ENCODE measurements at places on chromosomes 7 and 10. TPM values are rescaled to one million over a fixed set of nuclear protein-coding genes. Genes with fewer than 3 reads are reported as not detected.

DNA sequence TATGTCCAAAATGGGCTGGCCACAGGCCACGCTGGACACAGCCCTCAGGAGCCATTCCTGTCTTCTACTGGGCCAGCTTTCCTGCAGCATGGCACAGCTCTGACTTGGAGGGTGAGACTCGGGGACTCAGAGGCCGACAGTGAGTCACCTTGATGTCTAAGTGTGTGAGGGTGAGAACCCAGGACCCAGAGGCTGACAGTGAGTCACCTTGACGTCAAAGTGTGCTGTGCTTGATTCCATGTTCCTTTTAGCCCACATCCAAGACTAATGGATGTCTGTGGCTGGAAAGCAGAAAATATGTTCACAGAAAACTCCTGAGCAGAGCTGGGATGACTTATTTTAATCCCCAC lies 6.0 kb upstream of the FAM170B start:
- DNase-seq: no peak

GRCh38 chr7:88396295-88396947 lies 89.7 kb upstream of the STEAP4 start:
- no peak for DNase-seq

GRCh38 chr10:123755061-123755460 lies 88.9 kb downstream of the GPR26 start:
- DNase-seq: no peak

- no peak for DNase-seq
Observed at GRCh38 chr7:144761493-144761892, 74.4 kb downstream of the TPK1 start.

GRCh38 chr10:104038958-104039752 lies 46.5 kb downstream of the COL17A1 start:
- no peak for DNase-seq

DNA sequence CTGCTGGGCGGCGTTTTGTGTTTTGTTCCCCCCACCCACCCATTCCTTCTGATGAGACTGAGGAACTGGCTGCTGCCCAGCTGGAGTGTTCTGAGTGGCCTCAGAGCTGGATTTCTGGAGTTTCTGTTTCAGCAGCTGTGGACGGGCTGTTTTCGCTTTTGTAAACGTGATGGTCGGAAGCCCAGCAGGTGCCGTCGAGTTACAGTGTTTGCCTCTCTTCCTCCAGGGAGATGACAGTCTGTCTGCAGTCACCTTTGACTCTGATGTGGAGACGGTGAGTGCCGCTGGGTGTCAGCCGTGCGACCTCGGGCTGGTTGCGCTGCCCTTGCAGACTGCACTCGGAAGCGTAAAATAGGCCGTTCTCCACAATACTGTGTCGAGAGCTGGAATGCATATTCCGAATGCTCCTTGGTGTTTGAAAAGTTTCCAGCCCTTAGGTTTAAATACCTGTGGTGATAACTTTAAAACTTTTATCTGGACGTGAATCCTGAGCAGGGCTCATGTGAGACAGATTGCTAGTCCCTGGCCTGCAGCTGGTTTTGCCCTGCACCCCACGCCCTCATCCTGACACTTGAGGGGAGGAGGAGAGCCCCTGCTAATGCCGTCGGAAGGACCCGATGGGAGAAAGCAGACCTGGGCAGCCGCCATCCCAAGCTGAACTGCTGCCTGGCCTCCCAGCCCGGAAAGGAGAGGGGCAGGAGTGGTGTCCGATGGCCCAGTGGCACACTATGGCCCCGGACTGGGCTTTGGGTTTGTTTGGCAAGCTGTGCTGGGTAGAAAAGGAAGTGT lies 8.3 kb downstream of the IQCE start:
- DNase-seq: no peak

GRCh38 chr10:97673736-97674525 lies 13.1 kb downstream of the AVPI1 start:
- no peak for DNase-seq

- no peak for DNase-seq
Observed at GRCh38 chr10:97384156-97384555, 17.0 kb downstream of the RRP12 start.

DNA sequence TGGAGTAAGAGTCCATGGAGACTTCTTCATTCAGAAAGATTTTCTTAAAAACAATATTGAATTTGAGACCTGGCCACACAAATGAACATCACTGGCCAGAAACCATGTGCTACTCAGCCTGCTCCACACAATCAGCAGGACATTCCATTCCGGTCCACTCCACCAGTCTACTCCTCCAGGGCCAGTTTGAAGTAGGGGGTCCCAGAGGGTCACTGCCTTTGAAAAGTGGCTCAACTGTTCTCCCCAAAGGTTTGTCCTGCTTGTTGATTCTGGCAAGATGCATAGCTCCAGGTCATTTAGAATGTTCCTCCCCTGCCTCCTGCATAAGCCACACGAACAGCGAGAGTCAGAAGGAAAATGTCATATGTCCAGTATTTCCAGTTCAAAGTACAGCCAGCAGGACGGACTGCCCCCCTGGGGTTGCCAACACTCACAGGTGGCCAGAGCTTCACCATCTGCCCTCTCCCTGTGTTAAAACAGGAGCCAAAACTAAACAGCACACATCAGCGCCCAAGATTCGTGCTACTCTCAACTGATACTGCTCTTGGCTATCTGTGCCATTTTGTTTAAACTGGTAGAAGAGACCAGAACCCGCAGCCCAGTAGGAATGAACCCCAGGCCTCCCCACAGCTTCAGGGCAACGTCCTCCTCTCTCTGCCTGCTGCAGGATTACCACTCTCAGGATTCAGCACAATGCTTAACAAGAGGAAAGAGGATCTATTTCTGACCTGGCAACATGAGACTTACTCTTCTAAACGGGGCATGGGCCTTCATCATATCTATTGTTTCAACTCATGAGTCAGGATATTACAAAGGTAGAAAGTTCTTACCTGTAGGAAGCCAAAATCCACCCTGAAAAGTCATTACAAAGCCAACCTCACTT lies 11.3 kb downstream of the GRB10 start:
- DNase-seq: no peak

DNA sequence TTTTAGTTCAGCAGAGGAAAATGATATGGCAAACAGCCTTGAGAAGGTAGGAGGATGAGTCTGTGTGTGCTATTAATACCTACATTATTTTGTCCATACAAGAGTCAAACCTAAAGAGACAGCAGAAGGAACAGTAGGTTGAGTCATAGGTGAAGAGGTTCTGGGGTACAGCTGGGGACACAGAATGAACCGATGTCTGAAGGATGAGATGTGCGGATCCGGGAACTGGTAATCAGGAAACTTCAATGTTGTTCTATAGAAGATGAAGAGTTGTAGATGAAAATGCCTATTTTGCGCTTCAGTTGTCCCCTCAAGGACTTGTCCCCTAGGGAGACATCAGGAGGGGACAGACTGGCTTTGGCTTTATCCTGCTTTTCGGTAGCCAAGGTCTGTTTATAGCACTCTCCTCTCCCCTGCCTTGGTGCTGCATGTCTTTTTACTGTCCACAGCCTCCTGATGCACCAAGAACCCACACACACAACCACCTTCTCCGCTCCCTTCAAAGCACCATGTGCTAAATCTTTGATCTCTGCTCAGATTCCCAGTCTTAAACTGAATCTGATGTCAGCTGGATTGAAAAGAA lies 94.6 kb downstream of the GNAT3 start:
- DNase-seq: no peak

DNA sequence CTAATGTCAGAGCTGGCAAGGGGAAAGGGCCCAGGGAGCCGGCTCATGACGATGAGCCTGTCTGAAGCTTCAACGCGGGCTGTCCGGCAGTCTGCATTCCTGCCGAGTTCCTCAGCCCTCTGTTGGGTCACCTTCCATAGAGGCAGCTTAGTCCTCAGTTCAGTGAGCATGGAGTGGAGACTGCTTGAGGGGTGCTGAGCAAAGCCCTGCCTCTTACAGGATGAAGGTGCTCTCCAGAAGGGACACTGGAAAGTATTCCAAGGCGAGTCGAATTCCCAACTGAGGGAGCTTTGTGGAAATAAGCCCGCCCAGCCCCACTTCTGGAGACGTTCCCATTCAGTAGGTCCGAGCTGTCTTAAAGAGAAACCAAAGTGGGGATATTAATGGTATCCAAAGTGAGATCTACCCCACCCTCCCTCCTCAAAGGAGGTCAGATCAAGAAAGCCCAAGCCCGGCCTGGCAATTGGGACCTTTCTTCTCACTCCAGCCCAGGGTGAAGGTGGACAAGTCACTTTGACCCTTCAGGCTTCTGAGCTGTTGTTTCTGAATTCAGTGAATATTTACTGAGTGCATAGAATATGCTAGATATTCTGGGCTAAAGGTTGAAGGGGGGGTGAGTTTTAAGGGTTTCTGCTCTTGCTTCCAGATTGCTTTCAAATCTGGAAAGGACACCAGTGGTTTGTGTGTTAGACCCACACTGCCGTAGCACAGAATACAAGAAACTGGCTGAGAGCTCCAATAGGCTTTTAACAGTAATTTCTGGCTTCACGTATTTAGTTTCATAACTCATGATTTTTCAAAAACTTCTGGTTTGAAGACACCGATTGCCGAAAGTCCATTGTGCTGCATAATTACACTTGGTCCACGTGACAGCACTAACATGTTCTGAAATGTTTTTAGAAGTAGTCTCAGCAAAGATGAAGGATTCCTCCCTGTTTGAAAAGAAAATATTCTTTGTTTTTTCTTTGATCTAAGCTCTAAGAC lies 3.5 kb downstream of the EGFR start:
- no peak for DNase-seq

DNA sequence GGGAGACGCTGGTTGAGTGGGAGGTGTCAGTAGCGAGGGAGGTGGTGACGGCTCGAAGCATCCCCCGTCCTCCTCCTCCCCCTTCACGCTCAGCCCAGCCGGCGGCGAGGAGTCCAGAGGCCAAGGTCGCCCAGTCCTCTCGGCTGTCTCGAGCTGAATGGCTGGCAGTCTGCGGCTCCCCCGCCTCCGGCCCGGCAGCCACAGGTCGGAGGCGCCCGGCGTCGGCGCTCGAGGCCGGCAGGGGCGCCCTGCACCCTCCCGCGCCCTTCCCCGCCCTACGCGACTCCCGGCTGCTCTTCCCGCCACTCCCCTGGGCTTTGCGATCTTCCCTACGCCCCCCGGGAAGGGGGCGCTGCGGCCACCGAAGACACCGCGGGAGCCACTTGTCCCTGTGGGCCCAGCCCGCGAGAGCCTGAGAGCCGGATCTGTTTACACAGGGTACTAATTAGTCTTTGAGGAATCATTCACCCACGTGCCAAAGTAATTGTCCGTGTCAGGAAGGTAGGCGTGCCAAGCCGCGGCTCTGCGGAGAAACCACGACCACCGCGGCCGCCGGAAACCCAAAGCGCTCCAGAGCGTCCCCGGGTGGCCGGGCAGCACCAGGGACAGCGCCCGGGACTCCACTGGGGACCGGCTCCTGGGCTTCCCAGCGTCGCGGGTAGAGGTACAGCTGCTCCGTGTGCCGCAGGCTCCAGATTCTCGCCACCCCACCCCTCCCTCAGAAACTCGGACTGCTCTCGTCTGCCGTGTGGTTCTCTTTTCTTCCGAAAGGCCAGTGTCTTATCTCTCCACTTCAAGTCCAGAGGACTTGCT lies at the start of gene NXPH1:
NXPH1 (plus strand) TSS at position 133 of the 813 bp plus-strand sequence.
- no peak for DNase-seq

- no peak for DNase-seq
Observed at GRCh38 chr7:73909051-73909941, 48.3 kb downstream of the TMEM270 start.

- no peak for DNase-seq
Observed at GRCh38 chr10:49176310-49177268, 11.6 kb downstream of the TMEM273 start.

- DNase-seq: no peak
Observed at GRCh38 chr10:72660220-72660619, 31.7 kb upstream of the MCU start.

- DNase-seq: no peak
Observed at GRCh38 chr10:110455446-110455845, 42.3 kb upstream of the DUSP5 start.

GRCh38 chr10:1860351-1860750 lies 123.0 kb upstream of the ADARB2 start:
- DNase-seq: no peak

DNA sequence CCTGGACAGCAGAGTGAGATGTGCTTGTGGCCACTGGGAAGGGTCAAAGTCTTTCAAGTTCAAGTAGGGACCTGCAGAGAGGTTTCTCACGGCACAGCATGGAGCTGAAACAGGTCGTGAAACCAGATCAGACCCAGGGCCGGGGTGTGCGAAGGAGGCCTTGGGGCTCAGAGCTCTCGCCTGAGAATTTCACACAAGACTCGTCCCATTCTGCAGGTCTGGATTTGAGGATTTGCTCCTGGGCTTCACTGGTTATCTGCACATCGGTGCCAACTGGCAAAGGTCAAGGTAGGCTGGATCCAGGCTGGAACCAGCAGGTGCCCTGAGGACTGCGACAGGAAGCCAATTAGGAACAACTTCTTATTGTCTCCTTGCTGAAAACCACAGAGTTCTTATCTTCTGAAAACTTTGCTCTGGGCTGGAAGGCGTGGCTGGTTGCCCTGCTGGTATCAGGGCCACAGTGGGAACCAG lies 24.0 kb upstream of the GTF2I start:
- no peak for DNase-seq

- DNase-seq: no peak
Observed at GRCh38 chr10:48834189-48834965, 105.3 kb downstream of the LRRC18 start.

DNA sequence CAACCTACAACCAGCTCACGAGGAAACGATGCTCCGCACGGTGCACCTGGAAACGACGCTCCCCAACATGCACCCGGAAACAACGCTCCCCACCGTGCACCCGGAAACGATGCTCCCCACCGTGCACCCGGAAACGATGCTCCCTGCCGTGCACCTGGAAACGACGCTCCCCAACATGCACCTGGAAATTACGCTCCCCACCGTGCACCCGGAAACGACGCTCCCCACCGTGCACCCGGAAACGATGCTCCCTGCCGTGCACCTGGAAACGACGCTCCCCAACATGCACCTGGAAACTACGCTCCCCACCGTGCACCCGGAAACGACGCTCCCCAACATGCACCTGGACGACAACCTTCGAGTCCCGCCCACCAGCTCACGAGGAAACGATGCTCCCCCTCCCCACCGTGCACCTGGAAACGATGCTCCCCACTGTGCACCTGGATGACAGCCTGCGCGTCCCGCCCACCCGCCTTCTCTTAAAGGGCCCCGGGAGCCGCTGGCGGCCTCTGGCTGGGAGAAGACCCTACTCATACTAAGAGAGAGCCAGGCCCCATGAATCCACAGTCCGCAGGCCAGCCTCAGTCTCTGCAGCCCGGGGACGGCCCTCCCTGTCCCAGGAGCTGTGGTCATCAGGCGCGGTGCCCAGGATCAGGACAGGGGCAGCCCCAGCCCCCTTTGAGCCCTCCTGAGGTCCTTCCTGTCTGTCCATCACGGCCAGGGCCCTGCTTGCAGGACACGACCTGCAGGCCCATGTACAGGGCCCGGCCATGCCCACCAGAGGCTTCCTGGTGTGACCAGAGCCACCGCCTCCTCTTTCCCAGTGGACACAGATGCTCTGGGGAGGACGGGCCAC lies 98.3 kb downstream of the PDGFA start:
- DNase-seq: no peak

SEMA3D gene
- total RNA-seq: 5.9 TPM

NDUFB2 gene
- 208 TPM for total RNA-seq

AOAH gene
- total RNA-seq: 12.4 TPM

TUBB8 gene
- total RNA-seq: not detected

KAZALD1 gene
- 1.7 TPM for total RNA-seq

ERVW-1 gene
- not detected for total RNA-seq
